Stimulated activated CD4-positive, alpha-beta T cell treated with anti-CD3 and anti-CD28 coated beads, Interleukin-12 subunit alpha, Interleukin-12 subunit beta, amount 100 ng/mL, for 24 hours (primary cell): ENCODE measurements at places on chromosomes 6 and 20.

DNA sequence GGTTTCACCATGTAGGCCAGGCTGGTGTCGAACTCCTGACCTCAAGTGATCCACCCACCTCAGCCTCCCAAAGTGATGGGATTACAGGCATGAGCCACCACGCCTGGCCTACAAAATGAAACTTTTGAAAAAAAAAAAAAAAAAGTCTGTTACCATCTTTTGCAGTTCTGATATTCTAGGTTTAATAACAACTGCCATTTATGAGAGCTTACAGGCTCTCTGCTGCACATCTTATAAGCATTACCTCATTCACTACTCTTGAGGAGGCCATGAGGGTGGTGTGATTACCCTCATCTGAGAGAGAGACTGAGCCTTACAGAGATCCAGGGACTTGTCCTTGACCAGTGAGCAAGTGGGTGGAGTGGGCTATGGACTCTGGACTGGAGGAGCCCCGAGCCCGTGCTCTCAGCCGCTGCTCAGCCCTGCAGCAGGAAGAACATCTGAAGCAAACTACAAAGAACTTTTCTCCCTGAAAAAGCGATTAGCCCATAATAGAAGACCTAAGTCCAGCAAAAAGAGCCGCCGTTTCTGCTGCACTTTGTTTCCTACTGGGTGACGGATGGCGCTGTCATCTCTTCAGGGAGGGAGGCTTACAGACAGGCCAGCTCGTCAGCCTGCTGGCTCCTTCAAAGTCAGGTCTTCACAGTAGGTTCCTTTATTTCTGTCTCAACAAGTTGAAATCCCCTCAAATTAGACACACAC lies 119.8 kb upstream of the AKAP12 start:
- DNase-seq: no peak

DNA sequence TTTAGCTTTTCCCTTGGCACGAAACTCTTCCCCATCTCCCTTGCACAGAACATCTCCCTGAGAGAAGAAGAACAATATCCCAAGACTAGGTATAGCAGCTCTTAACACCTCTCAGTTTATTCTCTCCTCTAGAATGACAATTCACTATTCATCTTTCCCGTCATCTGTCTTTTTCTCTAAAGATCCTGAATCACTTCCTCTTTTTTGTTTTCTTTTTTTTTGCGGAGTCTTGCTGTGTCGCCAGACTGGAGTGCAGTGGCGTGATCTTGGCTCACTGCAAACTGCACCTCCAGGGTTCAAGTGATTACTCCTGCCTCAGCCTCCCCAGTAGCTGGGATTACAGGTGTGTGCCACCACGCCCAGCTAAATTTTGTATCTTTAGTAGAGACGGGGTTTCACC lies 574.4 kb upstream of the MAP3K7 start:
- no peak for DNase-seq

DNA sequence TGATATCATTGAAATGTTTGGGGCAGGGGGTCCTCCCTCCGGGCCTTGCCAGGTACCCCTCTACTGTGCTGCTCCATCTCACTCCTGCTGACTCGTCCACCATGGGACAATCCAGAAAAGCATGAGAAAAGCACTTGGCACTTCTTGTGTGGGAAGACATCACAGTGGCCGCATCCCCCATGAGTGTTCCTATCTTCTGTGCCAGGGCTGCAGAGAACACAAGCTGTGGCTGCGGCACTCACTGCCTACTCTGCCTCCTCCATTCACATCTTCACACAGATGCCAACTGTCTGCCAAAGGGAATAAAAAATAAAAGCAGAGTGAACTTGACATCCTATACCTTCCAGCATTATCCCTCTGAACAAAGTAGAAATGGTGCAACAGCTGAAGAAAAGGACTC lies 117.4 kb upstream of the PROKR2 start:
- DNase-seq: no peak

DNA sequence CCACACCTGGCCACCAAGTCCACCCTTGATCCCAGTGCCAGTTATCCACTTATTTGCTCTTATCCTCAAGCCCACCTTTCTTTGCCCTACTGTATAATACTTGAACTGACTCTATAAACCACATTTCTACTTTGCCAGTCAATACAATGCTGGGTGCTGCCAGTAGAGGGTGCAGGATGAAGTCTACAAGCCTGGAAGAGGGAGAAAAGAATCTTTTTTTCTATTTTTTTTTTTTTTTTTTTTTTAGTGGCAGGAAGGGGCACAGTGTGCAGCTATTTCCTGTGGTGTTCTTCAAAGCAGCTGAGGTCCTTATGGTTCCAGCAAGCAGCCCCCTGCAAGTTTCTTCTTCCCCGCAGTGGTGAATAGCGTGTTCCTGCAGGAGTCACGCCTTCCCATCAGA lies 22.2 kb upstream of the GABRR1 start:
- no peak for DNase-seq

GRCh38 chr20:11492386-11492785 lies 425.3 kb upstream of the BTBD3 start:
- no peak for DNase-seq

- no peak for DNase-seq
Observed at GRCh38 chr6:38113825-38114576, 294.5 kb downstream of the ZFAND3 start.

DNA sequence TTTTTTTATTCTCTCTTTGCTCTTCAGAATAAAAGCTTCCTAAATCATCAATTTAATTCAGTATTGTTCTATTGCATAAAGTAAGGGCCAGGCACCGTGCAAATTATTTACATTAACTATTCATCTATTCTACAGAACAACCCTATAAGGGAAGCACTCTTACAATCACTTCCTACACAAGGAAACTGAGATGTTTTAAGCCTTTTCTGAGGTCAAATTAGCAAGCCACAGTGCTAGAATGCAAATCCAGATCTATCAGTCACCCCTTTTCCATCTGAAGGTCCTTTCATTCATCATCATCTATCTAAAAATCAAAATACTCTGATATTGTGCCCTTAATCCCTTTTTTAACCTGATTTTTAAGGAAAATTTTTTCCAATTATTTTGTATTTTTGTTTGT lies 31.2 kb downstream of the FRK start:
- DNase-seq: no peak

GRCh38 chr6:157456524-157456829 lies 75.5 kb downstream of the ZDHHC14 start:
- no peak for DNase-seq

DNA sequence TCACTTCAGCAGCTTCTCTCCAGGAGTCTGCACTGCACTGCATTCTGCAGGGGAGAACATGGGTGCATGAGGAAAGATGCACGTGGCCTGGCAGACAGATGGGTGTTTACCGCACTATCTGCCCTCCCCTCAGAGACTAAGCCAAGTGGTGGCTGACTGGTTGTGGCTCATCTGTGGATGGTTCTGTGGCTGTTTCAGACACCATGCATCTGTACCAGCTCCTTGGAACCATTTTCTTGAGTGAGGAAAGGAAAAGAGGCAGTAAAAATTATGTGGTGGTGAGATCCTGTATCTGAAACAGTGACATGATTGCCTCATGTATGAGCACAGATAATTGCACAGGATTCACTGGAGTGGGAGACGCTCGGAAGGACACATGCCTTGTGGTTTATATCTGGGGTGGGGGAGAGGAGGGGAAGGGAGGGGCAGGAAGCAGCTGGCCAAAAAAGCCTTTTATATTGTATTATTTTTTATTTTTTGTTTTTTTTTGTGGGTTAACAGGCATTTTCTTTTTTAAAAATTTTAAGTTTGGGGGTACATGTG lies 161.7 kb downstream of the ERMARD start:
- no peak for DNase-seq

- DNase-seq: no peak
Observed at GRCh38 chr6:19771753-19772336, 65.3 kb upstream of the ID4 start.

DNA sequence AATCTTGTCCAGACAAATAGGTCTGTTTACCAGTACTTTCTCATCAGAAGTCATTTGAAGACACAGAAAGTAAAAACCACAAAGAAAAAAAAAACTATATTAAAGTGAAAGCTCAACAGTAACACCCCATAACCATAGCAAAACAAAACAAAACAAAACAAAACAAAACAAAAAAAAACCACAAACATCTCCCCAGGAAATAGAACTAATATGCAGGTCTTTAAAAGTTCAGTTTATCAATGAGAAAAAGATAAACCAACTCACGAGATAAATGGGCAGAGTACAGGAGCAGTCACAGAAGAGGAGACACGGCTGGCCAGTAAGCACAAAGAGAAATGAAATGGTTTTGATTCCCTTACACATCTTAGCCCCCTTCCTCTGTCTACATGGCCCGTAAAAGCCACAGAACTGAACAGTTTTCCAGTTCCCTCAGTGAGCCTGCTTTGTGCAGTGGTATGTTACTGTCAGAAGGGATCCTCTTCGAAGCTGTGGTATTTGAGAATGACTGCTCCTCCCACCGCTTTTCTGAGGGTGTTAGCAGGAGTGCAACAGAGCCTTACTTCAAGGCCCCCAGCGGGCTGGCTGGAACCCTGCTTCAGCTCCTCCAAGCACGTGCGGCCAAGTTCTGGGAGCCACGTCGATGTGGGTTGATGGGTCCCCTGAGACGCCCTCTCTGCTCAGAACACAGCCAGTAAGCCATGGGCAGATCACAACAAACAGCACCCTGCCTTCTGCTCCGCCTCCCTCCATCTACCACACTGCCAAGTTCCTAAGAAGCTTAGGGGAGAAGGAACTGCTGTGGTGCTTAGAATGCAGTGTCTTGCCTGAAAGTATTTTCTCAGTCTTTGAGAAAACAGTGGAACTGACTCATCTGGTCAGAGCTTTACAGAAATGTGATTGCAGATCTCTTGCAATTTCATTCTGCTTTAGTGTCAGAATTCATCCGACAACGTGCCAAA lies 14.0 kb downstream of the UST start:
- DNase-seq: peak; percentile 11
